Kidney tubule cell (primary cell): ENCODE measurements at places on chromosomes 3 and 15.
A peak's percentile ranks its signal among the peaks of the same experiment; 100 is the strongest.

- DNase-seq: no peak
These were observed 78.4 kb downstream of the CCR1 start for GRCh38 chr3:46129588-46130272.

DNA sequence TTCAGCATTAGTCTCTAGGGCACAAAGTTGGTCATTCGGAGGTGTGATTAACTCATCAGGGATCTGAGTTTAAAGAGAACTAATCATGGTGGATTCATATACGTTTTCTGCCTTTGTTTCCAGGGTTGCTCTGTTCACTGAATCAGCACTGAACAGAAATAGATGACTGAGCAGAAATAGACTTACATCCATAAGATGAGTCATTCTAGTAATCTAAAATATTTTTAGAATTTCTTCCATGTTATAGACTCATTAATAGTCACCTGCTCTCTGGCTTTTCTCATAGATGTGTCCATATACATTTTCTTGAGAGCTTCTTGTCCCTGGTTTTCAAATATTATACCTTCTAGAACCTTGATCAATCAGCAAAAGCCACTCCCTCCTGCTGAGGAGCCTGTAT, 837.6 kb upstream of the DPPA4 start:
- DNase-seq: no peak

- DNase-seq: peak; percentile 90
These were observed 108.2 kb upstream of the UBE2E2 start for GRCh38 chr3:23094890-23095462.

DNA sequence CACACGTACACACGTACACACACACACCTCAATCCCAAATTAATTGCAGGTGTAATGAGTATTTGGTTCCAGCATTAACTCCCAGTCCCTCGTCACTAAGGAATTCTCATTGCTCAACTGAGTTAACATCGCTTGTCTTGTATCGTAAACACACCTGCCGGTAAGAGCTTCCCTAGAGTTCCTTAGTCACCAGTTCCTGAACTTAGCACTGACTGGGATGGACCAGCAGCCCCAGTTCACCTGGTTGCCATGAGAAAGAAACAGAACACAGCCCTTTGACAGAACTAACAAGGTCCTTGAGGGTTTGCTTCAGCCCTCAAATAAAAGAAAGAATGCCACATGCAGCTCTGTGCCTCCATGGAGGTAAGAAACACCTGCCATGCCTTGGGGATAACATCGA, 66.3 kb upstream of the SLCO3A1 start:
- no peak for DNase-seq

GRCh38 chr3:73623346-73623745, 1.4 kb downstream of the PDZRN3 start:
- DNase-seq: no peak

- DNase-seq: peak; percentile 31
These were observed 177.5 kb downstream of the STT3B start for GRCh38 chr3:31710123-31710803.

DNA sequence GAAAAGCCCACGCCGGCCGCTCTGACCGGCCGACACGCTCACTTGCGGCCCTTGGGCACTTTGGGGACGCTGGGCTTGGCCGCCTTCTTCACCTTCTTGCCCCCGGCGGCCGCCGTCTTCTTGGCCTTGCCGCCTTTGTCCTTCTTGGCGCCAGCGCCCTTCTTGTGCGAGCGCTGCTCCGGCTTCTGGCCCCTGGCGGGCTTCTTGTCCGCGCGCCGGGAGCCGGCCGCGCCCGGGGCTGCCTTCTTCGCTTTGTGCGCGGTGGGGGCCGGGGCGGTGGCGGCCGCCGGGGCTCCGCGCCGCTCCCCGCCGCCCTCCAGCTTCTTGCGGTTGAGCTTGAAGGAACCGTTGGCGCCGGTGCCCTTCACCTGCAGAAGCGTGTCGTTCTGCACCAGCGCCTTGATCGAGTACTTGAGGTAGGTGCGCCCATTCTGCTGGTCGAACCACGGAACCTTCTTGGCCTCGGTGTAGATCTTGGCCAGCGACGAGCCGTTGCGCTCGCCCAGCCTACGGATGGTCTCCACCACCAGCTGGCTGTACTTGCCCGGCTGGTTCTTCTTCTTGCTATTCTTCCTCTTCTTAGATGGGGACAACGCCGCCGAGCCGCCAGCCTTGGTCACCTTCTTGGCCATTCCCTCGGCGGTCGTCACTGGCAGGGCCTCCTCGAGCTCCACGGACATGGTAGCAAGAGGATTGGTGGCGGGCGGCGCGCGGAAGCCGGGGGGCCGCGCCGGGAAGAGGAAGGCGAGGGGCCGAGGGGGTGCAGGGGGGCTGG, 36.7 kb downstream of the HMCES start:
- DNase-seq: peak; percentile 48

DNA sequence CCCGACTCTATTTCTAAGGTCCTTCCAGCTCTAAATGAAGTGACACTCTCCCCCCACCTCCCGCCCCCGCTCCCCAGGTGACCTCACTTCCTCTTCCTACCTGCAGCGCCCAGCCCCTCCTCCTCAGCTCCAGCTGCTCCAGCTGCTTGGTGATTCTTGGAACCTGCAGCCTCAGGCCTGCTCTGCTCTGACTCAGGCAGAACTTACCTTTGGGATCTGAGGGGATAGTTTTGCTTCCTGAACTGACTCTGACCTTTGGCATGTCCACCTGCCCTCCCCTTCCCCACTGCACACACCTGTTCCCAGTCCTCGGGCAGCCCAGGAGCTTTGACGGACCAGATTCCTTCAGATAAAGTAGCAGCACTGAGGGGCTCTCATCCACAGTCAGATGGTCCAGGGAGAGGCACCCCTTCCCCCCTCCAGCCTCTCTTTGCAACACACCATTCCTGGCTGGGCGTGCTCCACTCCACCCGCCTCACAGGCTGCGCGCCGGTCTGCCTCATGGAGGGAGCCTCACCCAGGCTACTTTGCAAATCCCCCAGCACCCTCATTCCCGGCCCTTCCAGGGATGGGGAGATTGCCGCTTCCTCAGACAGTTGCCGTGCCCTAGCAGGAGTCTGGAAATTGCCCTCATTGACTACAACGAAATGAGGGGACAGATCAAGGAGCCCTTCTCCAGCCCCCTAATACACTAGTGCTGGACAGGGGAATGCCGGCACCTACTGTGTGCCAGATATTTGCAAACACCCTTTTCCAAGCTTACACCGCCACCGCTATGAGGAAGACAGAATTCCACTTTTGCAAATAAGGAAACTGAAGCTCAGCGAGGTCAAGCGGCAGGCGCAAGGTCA, 692 bp upstream of the C15orf39 start:
- peak; percentile 91 for DNase-seq

DNA sequence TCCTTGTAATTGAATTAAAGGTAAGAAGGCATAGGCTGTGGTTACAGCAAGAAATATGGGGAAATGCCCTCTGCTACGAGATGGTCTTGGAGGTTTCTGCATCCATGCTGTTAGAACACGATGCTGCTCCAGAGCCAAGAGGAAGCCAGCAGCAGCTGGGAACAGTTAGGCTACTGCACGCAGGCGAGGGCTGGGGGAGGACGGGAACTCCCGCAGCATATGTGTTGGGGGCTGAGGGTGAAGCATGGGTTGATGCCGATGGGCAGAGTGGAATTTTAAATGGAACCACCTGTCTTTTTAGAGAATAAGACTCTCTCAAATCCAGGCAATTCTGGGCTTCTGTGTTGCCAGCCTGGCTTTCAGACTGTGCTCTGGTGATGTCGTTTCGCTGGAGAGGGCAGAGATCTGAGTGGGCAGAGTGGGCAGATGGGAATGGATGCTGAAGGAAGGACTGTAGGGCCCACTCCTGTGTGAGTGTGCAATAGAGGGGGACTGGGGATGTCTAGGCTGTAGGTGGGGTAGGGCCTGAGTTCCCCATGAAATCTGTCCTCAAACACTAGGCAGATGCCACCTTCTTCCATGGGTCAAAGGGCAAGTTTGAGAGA, 417.0 kb upstream of the TPM1 start:
- DNase-seq: no peak

GRCh38 chr3:13507570-13508339, 27.6 kb downstream of the HDAC11 start:
- DNase-seq: no peak

- no peak for DNase-seq
These were observed 561.3 kb upstream of the ZNF717 start for GRCh38 chr3:76346690-76347089.

- DNase-seq: no peak
These were observed 10.7 kb upstream of the PAQR5 start for GRCh38 chr15:69288011-69288410.

- peak; percentile 44 for DNase-seq
These were observed 120.7 kb downstream of the MBNL1 start for GRCh38 chr3:152389316-152389934.

DNA sequence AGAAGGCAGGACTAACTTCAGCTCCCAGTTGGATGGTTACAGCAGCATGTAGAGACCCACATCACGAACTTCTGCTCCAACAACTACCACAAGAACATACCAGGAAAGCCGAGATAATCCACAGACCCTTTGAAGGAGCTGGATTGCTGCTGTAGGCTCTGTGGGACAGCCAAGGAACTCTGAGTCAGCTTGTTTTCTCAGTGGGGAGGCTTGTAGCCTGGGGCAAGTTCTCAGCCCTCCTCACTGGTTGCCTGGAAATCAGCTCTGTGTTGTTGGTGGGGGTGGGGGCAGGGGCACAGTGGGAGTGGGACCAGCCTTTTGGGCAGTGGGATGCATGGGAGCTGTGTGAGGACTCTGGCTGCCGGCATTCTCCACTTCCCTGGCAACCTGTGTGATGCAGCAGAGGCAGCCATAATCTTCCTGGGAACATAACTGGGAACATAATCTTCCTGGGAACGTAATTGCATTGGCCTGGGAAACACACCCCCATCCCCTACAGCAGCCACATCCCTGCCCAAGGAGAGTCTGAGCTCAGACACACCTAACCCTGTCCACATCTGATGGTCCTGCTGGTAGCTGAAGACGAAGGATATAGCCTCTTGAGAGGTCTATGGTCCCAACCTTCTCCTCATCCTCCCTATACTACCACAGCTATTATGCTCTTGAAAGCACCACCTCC, 153.1 kb downstream of the PEAK1 start:
- no peak for DNase-seq

DNA sequence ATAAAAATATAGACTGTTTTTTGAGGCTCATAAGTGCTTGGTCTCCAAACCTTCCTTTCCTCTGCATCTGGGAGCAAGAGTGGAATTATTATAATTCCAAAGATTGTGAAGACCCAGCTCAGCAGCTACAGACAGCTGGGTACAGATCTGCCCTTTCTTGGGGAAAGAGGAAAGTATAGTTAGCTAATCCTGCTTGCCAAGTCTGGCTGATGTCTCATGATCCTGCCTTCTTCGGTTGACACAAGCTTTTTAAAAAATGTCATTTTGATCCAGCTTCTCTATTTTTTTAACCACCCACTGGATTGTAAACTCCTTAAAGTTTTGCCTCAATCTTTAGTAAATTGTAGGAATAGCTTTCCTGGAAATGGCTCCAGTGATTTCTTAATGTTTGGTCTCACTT, 181.1 kb downstream of the LRTM1 start:
- DNase-seq: no peak

DNA sequence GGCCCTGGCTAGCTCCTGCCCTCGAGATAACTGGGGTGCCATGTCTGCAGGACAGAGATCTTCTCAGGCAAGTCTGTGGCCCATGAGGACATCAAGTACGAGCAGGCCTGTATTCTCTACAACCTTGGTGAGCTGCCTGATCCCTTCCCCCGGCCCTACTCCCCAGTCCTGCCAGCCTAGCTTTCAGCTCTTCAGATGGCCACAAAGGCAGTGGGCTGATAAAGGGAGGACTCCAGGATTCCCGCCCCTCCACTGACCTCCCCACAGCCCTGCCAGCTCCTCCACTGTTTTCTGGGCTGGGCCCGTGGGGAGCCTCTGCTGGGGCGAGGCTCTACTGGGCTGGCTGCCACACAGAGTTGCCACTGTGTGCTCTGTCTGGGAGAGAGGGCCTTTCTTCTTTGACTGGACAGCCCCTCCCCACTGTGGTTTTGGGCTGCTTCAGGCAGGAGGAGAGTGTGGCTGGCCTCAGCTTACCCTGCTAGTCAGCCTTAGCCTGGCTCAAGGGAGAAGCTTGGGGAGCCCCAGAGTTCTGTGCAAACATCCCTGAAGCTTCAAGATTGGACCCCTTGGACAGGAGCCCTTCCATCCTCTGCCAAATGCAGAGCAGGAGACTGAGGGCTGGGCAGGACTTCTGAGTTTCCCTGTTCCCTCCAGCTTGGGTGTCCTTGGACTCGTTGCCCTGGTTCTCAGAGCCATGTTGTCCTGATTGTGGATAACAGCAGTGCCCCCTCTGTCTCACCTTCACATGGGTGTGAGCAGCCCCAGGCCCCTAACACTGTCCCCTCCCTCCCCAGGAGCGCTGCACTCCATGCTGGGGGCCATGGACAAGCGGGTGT, 24.4 kb downstream of the PTPN23 start:
- no peak for DNase-seq

DNA sequence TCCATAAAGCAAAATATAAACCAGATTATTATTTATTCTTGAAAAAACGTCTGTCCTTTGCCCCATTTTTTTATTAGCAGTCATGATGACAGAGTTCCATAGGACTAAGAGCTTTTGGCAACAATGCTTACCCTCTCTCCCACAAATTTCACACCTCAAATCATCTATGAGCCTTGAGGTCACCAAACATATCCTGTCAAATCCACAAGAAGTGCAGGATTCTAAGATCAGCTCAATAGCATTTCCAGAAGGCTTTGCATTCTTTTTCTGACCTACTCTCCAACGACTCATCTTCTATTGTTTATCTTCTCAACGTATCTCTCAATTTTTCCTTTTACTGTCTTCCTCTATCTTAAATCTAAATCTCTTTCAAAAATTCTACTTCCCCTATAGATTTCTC, 619.1 kb upstream of the BCHE start:
- peak; percentile 4 for DNase-seq

DNA sequence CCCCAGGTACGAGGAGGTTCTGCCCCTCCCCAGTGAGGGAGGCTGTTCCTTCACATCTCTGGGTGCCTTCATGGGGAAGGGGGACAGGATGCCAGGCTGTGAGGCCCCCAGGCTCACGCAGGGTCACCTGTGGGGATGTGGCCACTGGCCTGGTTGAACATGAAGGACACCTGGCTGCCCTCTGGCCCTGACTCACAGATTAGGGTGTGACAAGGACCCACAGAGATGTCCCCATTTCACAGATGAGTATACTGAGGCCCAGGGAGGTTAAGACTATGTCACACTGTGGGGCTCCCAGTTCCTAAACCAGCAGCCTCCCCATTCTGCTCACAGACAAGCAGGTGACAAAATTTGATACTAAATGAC, 42.4 kb downstream of the PCSK6 start:
- no peak for DNase-seq

DNA sequence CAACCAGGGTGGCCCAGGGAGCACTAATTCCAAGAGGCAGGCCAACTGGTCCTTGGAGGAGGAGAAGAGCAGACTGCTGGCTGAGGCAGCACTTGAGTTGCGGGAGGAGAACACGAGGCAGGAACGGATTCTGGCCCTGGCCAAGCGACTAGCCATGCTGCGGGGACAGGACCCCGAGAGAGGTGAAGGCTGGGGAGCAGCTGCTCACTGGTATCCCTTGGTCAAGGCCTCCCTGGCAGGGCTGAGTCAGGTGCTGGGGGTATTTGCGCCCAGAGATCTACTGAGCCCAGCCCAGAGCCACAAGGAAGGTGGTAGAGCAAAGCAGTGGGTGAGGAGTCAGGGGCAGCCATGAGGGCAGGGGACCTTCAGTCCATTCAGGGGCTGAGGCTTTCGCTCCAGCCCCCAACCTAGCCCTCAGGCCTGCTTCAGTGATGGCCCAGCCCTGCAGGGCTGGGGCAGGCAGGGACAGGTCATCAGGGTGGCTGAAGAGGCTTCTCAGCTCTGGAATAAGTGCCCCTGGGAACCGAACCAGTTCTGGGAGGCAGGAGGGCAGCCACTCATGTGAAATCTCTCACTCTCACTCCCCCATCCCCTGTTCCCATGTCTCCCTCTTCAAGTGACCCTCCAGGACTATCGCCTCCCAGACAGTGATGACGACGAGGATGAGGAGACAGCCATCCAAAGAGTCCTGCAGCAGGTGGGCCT, 5.6 kb upstream of the DNAJC17 start:
- DNase-seq: no peak
